ENCODE measurements at places on chromosomes 1 and 21.

DNA sequence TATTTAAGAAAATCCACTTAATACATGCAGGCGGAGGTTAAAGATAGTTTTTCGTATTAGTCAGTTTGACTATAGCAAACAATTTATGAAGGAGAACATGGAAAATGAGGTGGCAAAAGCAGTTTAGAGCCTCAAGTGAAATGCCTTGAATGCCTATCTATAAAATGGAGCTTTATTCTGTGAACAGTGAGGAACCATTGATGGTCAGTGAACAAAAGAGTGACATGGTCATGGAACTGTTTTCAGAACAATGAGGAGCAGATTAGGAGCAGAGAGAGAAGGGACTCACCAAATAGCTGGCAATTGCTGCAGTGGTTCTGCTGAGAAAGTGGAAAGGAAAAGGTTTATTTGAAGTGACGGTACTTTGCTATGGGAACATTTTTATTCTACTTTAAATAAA is 299.8 kb downstream of the DUSP10 start:
- no peak for DNase-seq

- no peak for DNase-seq
Observed at GRCh38 chr1:92563457-92564216, 76.9 kb upstream of the GFI1 start.

- DNase-seq: no peak
Observed at GRCh38 chr1:110440877-110441276, 10.1 kb upstream of the PROK1 start.

DNA sequence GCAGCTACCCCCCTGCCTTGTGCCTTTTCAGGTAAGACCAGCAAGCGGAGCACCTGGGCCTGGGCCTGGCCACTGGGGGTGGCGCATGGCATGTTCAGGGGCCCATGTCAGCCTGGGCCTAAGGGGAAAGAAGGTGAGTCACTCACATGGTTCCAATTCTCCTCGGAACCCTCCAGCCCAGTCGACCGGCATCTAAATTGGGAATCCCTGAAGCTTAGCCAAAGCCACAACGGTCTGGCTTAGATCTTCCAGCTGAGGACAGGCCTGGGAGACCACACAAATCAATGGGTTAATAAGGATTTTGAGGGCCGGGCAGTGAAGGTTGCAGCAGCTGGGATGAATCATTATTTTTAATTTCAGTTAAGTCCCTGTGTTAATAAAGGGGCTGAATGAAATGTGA is 145.1 kb upstream of the SMYD2 start:
- DNase-seq: no peak

DNA sequence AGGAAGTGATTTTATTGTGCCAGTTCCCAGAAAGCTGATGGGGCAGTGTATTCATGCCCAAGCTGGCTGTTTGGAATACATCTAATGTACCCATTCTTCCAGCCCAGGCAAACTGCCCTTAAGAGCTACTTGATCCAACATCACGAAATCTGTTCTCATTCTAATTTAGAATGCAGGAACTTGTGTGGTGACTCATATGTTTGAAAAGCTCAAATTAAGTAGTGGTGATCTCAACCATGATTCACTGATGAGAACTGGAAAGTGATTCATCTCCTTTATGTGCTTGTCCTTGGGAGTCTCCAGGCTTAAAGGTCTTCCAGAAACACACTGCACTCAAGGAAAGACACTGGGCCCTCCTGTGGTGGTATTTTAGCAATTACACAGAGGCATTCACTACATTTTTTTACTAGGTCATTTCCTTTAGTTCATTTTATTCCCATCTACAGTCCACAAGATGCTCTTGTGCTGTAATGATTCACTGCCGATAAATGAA is 65.4 kb downstream of the RPE65 start:
- no peak for DNase-seq

- DNase-seq: no peak
Observed at GRCh38 chr1:230465691-230466090, 39.6 kb upstream of the PGBD5 start.

- DNase-seq: no peak
Observed at GRCh38 chr1:52632732-52633290, at the start of gene SHISAL2A. TSS of gene SHISAL2A (plus strand) at chr1:52633168. CDS start at chr1:52633494, 326 bp downstream.

DNA sequence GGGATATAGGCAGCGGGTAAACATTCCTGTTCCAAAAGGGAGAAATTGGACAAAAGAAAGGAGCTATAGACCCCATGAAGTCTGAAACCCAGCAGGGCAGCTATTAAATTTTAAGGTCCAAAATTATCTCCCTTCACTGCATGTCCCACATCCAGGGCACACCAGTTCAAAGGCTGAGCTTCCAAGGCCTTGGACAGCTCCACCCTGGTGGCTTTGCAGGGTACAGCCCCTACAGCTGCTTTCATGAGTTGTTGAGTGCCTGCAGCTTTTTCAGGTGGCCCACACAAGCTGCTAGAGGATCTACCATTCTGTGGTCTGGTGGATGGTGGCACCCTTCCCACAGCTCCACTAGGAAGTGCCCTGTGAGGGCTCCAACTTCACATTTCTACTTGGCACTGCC is 662.5 kb upstream of the PKN2 start:
- DNase-seq: no peak

- peak; percentile 82 for DNase-seq
Observed at GRCh38 chr1:2300851-2301606, 72.9 kb downstream of the SKI start.

- no peak for DNase-seq
Observed at GRCh38 chr1:78561856-78562255, 58.4 kb upstream of the IFI44L start.

DNA sequence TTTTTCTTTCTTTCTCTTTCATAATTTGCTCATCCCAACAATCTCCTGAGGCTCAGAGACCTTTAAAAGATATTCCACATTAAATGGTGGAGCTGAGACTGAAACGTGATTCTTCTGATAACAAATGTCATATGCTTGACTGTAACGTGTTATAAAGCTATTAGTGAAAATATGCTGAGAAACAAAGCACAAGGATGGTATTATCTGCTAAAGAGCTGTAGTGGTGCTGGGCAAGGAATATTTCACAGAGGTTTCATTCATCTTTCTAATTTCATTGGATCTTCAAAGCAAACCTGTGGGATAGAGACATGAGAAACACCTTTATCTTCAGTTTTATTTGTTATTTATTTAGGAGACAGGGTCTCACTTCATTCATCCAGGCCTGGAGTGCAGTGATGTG is 98.1 kb upstream of the WLS start:
- DNase-seq: no peak

DNA sequence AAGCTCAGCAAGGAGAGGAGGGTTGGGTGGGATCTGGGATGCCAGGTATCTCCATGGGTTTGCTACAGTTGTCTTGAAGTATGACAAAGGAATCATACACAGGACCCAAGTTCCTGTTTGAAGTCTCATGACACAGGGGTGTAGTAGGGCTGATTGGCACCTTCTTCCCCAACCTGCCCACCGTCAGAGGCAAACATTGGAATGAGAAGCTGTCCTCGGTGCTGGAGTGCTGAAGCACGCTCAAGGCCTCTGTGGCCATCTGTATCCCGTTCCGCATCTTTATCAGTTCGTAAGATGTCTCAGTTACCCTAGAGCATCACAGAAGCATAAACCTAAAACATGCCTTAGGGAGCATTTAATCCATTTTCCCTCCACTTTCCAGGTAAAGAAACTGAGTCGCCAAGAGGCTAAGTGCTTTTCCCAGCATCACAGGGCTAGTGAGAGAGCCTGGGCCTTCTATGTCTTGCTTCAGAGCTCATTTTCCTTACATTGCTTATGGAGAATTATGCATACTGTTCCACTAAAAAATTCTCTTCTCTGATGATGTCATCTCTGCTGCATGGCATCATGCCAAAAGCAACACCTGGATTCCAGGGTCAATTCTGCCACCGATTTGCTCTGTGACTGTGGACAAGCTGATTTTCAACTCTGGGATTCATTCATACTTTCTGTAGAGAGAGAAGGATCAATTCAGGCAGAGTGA is 34.2 kb downstream of the VWA5B1 start:
- no peak for DNase-seq

DNA sequence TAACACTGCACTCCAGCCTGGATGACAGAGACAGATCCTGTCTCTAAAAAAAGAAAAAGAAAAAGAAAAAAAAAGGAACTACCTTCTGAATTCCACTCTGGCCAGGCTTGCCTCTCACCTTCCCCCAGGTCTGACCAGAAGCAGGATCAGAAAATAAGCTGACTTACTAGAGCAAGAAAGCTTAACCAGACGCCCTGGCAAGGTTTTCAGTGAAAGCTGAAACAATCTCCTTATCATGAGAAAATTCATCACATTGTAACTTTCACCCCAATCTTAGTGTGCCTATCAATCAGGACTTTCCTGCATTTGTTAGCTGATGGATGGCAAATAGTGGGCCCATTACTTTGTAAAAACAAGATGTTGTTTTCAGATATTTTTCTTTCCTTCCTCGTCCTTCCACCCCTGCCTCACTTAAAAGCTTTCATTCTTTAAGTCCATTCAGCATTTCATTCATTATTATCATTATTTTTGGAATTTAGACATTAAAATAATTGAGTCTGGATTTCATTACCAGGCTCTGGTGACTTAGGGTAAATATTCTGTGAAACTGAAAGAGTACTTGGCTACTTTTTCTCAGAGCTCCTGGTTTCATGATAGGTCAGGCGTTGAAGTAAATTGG is 96.5 kb upstream of the CD34 start:
- no peak for DNase-seq

- no peak for DNase-seq
Observed at GRCh38 chr1:80910426-80910825, 890.3 kb upstream of the ADGRL2 start.

DNA sequence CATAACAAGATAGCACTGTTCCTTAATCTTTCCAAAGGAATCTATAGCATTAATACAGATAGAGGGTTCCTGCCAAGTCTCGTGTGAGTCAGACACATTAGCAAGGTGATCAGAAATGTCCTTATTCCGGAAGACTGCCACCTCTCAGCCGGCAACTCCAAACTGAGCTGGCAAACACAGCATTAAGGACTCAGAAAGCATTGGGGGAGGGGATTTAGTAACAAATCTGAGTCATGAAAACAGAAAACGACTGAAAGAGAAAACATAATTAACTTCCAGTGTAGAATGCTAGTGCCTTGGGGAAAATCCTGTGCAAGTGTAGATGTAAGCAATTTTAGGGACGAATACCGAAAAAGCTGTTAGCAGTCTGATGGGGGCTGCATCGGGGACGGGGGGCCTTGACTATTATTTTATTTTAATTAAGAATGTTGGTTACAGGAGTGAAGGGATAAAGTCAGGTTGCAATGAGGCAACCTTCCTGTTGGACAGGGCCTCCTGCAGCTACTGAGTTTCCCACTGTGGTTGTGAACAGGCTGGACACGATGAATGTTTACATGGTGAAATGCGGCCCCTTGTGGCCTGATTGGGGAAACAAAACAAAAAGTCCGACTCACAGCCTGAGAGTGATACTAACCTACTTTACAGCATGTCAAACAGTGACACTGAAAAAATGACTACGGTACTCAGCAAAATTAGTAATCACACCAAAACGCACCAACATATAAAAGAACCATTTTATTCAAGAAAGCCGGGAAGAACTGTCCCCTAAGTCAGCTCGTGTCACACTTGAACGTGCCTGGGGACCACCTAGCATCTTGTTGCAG is 20.7 kb downstream of the MIS18A start:
- no peak for DNase-seq

DNA sequence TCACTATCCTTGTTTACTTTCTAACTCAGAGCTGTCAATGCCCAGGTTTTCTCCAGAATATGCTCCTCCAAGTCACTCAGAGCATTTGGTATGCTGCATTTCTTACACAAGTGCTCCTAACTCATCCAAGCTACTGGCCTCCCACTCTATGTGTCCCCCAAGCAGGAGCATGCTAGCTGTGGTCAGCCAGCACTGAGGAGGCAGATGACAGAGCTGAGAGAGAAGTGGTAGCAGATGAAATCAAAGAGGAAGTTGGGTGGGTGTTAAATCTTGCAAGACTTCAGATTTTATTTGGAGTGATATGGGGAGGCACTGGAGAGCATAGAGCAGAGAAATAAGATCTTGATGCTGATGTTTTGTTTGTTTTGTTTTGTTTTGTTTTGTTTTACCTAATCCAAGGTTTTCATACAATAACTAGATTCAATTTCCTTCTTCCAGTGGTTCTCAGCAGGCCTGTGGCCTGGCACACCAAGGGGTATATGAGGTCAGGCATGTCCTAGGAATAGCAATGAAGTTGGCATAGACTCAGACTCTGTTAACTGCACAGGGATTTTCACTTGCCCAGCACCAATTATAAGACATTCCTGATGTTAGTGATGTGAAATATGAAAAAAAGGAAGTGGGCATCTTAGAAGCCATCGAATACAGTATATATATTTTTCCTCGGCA is 3.1 kb upstream of the PGBD5 start:
- no peak for DNase-seq

DNA sequence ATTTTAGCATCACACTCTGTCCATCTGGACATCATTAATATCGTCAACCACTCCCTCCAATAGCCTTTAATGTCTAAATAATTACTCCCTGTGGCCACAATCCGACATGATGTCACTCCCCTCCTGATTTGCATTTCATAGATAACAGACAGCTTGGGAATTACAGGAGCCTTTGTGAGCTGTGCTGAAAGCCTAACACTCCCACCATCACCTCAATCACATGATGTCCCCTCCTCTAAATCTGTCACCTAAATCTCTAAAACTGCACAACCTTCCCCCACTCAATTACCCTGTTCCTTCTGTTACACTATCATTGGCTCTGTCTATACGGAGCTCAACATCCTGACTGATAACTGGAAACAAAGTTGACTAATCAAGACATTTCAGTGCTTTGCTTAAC is 14.3 kb downstream of the NHLH2 start:
- DNase-seq: no peak

DNA sequence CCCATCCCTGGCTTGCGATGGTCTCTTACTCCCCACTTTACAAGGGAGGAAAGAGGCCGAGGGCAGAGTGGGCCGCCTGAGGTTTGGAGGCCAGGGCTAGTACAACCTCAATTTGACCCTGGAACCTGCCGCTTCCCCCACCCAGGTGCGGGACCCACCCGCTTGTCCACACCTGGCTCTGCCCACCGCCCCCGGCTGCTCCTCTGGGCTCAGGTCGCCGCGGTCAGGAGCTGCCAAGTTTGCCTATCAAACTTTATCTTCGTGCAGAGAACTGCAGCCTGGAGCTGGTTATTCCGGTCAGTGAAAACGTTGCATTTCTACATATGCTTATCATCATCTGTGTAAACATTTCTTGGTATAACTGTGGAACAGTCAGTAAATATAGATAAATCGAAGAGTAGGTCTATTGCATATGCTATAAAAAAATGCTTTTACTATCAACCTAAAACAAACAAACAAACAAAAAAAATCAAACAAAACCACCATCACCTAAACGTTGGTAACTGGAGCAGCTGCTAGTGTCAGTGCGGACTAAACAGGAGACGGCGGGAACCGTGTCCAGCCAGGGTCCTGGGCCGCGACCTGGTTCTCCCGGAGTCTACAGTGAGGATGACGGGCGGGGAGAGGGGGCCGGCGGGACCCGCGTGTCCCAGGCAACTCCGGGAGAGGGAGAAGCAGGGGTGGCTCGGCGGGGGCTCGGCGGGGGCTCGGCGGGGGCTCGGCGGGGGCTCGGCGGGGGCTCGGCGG is 906 bp upstream of the ADARB1 start:
- DNase-seq: no peak

- no peak for DNase-seq
Observed at GRCh38 chr1:54355931-54356679, 50.1 kb downstream of the SSBP3 start.

- no peak for DNase-seq
Observed at GRCh38 chr1:225565847-225566246, 87.1 kb downstream of the ENAH start.

Data from stimulated activated CD8-positive, alpha-beta memory T cell treated with anti-CD3 and anti-CD28 coated beads, Interleukin-15, amount 100 ng/mL, for 1 hour (primary cell).